ENCODE measurements at places on chromosomes 6 and 20.
A peak's percentile ranks its signal among the peaks of the same experiment; 100 is the strongest.

DNA sequence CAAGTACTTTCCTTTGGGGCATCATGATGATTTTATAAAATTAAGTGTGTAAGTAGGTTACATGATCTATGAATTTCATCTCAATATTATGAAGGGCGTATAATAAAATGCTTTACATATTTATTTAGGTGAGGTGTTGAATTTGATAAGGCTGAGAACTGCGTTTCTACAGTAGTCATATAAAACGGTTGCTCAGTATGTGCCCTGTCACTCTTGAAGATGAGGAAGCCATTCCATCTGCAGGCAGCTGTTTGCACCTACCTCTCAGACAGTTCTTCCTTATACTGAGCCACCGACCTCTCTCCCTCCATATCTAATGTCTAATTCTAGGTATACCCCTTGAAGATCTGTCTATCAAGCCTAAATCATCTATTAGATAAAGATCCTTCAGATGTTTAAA, 16.1 kb downstream of the NCOA7 start:
- DNase-seq: no peak

GRCh38 chr6:151975795-151976194, 168.3 kb downstream of the ESR1 start:
- no peak for DNase-seq

GRCh38 chr20:57638895-57639236, 18.6 kb upstream of the ZBP1 start:
- no peak for DNase-seq

- DNase-seq: no peak
Observed at GRCh38 chr20:51412951-51413481, 129.5 kb downstream of the NFATC2 start.

GRCh38 chr6:113854531-113855499, 2.3 kb upstream of the MARCKS start:
- peak; percentile 83 for DNase-seq

GRCh38 chr6:77318256-77318655, 145.0 kb downstream of the HTR1B start:
- DNase-seq: no peak

DNA sequence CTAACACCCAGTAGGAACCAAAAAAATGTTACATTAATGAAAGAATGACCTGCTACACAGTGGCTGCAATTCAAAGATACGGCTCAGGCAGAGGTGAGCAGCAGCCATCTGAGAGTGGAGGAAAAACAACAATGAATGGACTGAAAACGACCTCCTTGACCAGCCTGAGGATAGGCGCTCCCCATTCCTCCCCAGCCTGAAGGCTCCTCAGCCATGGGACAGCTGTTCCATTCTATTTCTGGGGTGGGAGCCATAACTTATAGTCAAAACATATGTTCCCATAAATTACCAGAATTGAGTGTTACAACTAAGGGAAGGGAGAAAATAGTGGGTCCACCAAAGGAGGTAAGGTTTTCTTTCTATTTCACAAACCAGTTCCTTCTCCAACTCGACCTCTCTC, 27.2 kb downstream of the FYN start:
- DNase-seq: no peak

DNA sequence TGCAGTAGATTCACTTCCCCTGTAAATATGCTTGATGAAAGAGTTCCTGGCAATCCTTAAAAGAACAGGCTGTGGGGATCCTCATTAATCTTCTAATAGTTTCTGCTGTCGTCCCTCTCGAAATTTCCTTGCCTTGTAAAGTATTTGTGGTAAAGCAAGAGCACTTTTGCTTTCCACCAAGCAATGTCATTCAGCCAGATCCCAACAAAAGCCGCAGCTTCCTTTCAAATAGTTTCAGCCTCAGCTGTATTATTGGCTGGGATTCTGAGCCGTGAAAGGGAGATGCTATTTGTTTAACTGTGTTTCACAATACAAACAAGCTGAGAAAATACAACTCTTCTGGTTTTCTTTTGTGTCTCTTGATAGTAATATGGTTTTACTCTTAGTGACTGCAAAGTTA, 48.9 kb upstream of the EPHA7 start:
- DNase-seq: no peak

GRCh38 chr20:10641467-10641866, 32.3 kb downstream of the JAG1 start:
- no peak for DNase-seq

DNA sequence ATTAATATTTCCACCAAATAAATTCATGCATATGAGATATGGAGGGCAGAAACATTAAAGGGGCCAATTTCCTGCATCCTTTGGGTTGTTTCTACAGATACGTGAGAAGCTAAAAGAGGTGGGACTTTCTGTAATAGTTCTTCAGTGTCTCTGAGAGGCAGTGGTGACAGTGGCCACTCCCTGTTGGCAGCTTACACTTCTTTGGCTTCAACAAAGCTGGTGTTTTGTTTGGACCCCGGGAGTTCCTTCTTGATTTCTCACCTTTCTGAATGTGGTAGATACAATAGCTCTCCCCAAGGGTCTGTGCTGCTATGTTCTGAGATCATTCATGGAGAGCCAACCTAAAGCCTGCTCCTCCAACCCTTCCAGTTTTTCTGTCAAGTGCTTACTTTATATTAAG, 7.8 kb downstream of the PLCB1 start:
- no peak for DNase-seq

DNA sequence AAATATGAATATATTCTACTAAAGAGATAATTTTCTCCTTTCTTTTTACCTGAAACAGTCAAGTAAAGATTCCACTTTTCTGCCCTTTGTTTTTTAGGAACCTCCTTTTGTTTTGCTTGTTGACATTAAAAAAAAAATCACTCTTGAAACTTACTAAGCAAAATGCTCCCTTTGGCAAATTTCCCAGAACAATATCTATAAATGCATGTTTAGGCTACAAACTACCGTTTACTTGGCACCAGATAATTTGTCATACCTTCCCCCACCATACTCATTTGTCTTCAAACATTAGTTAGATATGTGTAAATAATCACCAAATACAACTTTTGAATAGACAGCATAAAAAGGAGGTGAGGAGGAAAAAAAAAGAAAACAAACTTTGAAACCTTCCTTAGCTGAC, 604.7 kb downstream of the RFPL4B start:
- no peak for DNase-seq

DNA sequence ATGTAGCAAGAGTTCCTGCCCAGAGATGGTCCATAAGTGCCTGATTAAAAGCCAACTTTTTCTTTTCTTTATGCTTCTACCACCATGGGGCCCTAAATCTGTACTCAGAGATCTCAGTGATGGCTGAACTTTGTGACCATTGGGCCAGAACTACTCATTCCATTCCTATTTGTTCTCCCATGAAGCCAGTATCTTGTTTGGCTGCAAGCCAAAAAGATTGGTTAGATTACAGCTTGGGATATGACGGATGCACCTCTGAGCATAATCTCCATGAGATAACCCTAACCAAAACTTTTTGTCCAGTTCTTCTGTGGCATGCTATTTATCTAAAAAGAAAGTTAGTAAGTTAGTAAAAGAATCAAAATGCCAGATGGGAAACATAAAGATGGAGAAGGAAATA, 72.2 kb downstream of the PLCB4 start:
- no peak for DNase-seq

DNA sequence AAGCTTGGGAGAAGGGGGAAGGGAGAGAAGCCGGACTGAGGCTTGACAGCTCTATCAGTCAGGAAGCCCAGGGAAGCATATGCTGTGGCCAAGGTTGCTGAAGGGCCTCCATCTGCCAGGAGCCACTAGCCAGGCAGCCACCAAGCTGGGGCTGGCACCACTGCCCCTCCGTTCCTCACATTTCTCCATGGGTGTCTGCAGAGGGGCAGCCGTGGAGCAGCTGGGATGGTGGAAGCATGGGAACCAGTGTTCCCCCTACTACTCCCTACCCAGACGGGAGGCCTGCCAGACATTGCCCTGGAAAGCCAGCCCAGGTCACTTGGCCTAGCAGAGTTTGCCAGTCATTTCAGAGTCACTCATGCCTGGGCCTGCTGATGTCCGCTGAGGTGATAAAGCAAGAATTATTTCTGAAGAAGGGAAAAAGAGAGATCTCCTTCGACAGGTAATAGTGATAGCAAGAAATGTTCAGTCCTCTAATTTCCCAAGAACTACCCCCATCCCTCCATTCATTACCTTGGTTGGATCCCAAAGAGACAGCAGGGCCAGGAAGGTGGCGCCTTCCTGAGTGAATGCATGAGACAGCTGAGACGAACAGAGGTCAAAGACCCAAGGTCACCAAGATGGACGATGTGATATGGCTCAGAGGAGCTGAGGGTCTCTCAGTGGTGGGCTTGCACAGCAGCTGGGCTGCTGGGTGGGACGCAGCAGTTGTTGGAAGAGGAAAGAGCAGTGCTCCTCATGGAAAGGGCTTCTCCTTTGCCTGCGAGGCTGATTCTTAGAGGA, 21.9 kb downstream of the SNPH start:
- no peak for DNase-seq

DNA sequence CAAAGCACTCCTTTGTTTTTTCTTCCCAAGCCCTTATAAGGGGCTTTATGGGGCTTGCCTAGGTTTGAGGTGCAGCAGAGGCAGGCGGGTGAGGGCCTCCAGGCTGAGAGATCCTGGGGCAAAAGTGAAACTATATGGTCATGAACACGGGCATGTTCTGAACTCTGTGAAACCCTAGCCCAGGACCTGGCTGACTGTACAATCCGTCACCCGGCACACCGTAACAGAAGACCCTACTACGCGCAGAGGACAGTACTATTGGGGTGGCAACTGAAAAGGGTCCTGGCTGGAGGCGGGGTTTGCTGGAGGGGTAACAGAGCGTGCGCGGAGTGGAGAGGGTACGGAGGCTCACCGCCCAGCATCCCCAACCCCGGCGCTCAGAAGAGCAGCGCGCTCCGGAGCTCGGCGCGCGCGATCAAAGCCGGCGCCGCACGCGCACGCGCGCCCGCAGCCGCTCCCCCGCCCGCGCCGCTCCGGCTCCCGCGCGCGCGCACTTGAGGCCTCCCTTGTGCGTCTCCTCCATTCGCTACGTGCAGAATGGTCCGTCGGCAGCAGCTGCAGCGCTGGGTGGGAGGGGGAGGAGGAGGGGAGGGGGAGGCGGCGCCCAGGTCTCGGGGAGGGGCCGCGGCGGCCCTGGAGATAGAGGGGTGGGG, 54.2 kb downstream of the MRPL14 start:
- DNase-seq: peak; percentile 74

GRCh38 chr6:157656437-157656997, 166.5 kb upstream of the SNX9 start:
- DNase-seq: peak; percentile 20

DNA sequence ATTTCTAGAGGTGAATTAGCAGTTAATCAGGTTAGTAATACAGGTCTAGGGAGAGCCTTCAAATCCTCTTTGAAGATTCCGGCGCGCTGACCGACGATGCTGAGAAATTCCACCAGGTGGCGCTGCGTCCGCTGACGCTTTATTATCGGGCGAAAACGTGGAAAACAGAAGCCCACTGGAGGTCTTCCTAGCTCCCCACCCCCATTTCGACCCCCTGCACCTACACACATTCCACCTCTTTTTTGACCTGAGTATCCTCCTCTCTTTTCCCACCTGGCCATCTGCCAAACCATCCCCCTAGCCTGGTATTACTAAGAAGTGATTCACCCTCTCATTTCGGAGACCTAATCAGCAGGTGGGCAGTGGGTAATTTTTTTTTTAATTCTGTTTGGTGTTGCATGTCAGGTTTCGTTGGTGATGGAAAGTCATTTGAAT, 65.4 kb upstream of the RIN2 start:
- peak; percentile 44 for DNase-seq

GRCh38 chr6:106146852-106147351, 60.8 kb downstream of the PRDM1 start:
- no peak for DNase-seq

- no peak for DNase-seq
Observed at GRCh38 chr6:21123507-21124436, 469.8 kb upstream of the SOX4 start.

GRCh38 chr6:168070804-168071203, 8.2 kb downstream of the FRMD1 start:
- no peak for DNase-seq

DNA sequence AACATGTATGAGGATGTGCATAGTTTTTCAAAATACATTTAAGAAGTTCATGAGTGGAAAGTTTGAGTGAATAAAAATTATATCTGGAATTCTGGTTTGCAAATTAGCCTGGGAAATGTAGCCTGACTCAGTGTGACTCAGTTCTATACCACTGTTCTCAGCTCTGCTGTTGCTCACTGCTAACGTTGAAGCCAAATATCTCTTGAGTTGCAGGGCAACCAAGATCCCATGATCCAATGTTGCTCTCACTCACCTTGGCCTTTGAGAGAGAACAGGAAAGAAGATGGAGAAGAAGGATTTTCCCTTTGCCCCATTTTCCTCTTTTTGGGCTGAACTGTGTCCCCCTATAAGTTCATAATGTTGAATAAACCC, 28.9 kb downstream of the PSMB9 start:
- DNase-seq: no peak

DNA sequence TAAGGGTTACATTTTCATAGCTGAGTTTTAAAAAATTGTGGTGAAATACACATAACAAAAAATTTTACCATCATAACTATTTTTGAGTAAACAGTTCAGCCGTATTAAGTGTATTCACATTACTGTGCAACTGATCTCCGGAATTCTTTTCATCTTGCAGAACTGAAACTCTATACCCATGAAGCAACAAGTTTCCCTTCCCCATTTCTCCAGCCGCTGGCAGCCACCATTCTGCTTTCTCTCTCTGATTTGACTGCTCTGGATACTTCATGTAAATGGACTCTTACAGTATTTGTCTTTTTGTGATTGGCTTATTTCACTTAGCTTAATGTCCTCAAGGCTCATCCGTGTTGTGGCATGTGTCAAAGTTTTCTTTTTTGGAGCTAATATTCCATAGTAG, 341.6 kb downstream of the QKI start:
- no peak for DNase-seq

DNA sequence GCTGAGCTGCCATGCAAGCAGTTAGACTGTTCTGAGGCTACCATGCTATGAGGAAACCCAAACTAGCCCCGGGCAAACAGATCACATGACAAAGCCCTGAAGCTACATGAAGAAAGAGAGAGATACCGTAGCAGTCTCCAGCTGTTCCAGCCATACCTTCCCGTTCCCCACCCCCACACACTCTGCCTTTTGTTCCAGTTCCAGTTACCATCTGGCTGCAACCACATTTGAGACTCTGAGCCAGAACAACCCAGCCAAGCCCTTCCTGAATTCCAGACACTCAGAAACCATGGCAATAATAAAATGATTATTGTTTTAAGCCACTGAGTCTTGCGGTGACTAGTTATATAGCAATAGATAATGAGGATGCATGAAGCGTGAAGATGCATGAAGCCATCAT, 28.3 kb downstream of the RIN2 start:
- no peak for DNase-seq

- DNase-seq: no peak
Observed at GRCh38 chr6:45275358-45275757, 52.8 kb upstream of the RUNX2 start.

GRCh38 chr20:1757072-1757471, 99.5 kb upstream of the SIRPG start:
- DNase-seq: no peak

DNA sequence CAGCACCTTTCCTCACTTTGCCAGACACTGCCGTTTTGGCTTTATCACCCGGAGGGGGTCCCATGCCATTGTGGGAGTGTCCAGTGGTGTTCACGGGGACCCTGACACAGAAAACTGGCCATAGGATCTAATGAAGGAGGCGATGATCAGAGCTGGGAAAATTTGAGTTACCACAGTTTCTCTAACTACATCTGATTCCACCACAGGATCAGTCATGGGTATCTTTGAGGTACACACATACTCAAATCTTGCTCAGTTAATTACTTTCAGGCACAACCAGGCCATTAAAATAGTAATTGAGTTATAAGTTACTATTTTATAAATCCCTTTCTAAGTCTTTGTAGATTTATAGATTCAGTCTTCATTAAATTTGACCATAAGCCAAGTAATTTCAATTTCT, 215.1 kb downstream of the PRL start:
- no peak for DNase-seq
